ENCODE measurements at places on chromosomes 6 and 20.

DNA sequence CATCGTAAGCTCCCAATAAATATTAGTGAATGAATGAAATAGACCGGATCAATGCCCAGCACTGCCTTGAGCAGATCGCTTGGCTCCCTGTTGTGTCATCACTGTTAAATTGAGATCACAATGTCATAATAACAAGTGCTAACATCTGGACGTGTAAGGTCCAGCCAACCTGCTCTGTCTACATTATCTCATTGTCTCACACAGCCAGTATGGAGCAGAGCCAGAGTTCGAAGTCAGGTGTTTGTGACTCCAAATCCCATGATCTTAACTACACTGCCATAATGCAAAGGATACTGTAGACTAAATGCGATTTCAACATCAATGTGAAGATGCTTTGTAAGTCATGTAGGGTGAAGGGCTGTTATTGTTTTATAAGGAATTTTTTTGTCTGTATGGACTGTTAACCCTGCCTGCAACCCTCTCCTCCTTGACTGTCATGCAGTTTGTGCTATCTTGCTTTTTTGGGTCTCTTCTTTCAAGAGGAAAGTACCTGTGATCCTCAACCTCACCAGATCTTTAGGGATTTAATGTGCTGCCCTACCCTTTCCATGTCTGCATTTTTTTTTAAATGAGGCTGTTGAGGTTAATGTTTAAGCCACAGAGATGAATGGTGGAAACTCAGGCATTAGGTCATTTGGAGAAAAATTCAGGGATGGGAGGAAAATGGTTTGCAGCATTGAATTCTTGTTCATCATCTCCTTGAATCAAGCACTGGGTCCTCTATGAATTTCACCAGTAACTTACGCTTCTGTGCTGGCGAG, 49.0 kb upstream of the OCSTAMP start:
- no peak for DNase-seq

DNA sequence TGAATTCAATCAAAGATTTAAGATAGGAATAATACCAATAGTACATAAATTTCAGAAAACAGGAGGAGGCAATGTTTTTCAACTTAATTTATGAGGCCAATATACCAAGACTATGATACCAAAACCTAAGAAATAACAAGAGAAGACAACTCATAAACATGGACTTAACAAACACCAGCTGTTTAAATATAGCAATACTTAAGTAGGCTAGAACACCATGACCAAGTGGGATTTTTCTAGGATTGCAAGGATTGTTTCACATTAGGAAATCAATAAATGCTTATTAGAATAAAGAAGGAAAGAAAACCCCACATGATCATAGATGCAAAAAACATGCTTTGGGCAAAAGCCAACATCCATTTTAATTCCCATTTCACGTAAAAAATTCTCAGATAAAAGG, 355.1 kb downstream of the EPM2A start:
- no peak for DNase-seq

GRCh38 chr20:2762578-2763131, 37.8 kb downstream of the CPXM1 start:
- no peak for DNase-seq

DNA sequence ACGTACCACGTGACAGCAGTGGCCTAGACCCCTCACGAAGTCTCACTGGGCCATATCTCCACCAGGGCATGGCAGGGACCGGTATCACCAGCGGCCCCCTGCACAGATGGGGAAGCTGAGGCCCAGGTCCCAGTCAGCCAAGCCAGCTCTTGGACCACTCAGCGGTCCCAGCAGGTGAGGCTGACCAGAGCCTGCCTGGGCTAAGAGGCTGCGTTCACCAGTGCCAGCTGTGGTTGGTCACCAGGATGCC, 2.6 kb upstream of the MRGBP start:
- no peak for DNase-seq

GRCh38 chr20:58597249-58597891, 53.7 kb upstream of the STX16 start:
- DNase-seq: no peak

DNA sequence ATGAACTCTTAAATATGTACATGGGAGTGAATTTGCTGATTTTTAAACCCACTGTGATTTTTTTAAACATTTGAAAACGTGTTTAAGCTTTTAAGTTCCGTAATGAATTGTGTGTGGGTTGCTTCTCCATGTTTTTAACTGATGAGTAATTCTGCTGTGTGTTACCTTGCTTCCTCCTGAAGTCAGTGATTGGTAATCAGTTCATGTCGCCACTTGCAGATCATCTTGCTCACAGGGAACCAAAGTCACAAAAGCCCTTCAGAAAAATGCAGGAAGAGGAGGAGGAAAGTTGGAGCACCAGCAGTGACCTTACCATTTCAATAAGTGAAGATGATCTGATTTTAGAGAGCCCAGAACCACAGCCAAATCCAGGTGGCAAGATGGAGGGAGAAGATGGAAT, 36.7 kb downstream of the KIZ start:
- no peak for DNase-seq

All from stimulated activated CD8-positive, alpha-beta memory T cell treated with anti-CD3 and anti-CD28 coated beads, Interleukin-7, amount 100 ng/mL, for 24 hours (primary cell).